ENCODE measurements at places on chromosomes 1 and 21.

- DNase-seq: no peak
Observed at GRCh38 chr1:8089535-8090228, 63.6 kb upstream of the ERRFI1 start.

- no peak for DNase-seq
Observed at GRCh38 chr1:103283371-103283770, 175.0 kb upstream of the COL11A1 start.

DNA sequence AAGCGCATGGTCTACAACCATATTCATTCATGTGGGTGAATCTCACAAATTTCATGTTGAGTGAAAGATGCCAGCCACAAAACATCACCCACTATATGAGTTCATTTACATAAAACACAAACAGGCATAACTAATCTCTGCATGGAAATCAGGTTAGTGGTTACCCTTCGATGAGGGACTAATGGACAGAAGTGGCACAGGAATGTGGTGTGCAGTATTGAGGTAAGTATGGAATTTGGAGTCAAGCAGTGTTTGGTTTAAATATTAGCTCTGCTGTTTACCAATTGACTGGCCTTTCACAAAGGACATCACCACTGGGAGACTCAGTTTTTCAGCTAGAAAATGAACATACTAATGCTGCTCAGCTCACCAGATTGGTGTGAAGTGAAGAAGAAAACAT is 24.2 kb downstream of the CCDC185 start:
- DNase-seq: no peak

- DNase-seq: no peak
Observed at GRCh38 chr1:58718435-58718834, 18.6 kb upstream of the MYSM1 start.

- no peak for DNase-seq
Observed at GRCh38 chr1:22976461-22977243, 4.0 kb upstream of the LACTBL1 start.
